Natural killer cell treated with Interleukin-12 subunit alpha and Interleukin-12 subunit beta and Interleukin-15 and Interleukin-18, amount 100 ng/mL, for 72 hours (primary cell): ENCODE measurements at places on chromosomes 2 and 18.

DNA sequence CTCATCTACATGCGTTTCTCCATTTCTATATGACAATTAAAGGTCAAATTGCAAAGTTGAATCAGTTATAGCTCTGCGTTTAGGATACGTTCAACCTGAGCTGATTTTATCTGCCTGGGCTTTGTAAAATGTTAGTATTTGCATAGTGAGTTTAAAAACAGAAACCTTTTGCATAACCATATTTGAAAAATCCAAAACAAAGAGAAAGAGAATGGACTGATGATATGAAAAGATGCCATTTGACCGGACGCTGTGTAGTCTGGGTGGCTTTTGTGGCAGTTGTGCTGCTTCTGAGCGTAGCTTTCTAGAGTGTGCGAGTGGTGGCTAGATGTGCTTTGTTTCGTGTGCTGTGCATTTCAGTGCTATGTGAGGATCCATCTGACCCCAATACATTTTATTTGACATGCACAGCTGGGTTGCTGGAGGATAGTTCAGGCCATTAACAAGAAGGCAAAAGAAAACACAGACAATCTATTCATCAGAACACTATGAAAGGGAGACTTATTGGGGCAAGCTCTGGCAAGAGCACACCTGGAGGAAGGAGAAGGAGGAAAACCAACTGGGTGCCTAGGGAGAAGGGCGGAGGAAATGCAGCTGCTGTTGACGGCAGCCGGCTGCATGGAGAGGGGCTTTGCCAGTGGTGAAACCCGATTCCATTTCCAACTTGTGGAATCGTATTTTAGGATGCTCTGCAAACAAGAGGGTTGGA, 126.8 kb downstream of the ACOXL start:
- no peak for DNase-seq

- DNase-seq = no peak
These were observed 63.5 kb downstream of the COL5A2 start for GRCh38 chr2:189116087-189116486.

- no peak for DNase-seq
These were observed 401.6 kb upstream of the TNP1 start for GRCh38 chr2:217261452-217261851.

DNA sequence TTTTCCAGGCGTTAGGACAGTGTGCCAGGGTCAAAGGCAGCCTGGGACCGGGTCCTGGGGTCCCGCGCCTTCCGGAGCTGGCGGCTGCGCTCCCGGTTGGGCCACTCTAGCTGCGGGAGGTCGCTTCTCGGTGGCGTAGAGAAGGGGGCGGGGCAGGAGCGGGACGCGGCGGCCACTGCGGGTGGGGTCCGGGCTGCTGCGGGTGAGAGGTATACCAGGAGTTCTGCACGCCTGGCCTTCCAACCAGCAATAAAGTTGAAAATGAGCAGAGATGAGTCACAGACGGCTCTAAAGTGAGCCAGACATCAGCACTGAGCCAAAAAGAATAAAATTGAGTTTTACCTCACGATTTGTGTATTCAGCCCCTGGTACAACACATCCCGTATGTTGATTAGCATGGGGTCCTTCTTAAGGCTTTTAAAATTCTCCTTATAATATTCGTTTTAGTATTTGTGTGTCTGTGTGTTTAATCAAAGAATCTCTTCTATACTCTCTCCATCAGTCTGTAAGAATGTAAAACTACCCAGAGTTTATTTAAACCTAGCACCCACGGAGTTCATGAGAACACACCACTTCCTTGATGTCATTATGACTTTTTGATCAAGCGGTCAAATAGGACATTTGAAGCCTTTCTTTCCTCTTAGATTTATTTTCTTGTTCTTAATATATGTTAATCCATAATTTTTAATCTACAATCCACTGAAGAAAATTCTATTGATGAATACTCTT, at the start of gene C1GALT1C1L:
TSS of gene C1GALT1C1L (minus strand) at position 108 of the 729 bp plus-strand sequence. CDS start at position 1, 107 bp downstream.
- no peak for DNase-seq

- DNase-seq = no peak
These were observed 107.4 kb downstream of the COBLL1 start for GRCh38 chr2:164734196-164734595.

- peak; percentile 59 for DNase-seq
These were observed 973.1 kb downstream of the TMEM182 start for GRCh38 chr2:103734911-103735310.
